Thoracic aorta (tissue), 2 donors: ENCODE measurements at places on chromosomes 13 and 19.

DNA sequence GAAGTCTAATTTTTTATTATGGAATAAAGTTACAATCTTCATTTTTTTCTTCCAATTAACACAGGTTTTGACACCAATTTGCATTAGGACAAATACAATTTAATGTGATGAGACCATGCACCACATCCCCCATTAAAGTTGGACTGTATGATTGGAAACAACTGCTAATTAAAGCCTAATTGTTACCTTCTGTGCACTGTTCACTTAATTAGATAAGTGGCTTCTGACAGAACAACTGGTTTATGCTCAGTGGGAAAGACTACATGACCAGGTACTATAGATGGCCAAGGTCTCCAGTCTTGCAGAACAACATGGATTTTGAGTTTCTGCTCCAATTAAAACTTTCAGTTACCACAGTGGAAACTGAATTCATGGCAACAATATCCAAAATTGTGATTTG lies 198.1 kb downstream of the FGF14 start:
- DNase-seq = no peak

DNA sequence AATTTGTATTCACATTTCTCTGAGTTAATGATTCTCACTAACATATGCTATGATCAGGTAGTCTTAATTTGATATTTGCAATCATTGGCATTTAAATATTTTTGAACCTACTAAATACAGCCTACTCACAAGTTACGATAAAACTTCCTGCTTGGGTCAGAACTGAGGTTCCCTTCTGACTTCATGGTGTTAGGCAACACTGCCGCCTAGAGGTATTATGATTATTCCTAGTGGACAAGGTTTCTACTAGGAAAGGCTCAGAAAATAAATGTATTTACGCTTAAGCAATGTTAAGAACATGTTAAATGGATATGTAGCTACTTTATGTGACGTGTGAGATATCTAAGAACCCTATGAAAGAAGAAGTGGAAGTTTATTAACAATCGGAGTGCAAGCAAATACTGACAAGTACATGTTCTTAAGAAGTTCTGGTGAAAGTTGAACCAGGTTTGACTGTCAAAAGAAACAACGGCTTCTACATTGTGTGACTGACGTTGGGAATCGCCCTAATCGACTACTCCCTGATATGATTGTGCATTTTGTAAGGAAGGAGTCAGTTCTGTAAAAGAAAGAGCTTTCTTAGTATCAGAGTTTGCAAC lies 1395.8 kb downstream of the SLITRK5 start:
- DNase-seq = no peak

GRCh38 chr19:41027273-41027967 lies 36.3 kb downstream of the CYP2B6 start:
- no peak for DNase-seq

DNA sequence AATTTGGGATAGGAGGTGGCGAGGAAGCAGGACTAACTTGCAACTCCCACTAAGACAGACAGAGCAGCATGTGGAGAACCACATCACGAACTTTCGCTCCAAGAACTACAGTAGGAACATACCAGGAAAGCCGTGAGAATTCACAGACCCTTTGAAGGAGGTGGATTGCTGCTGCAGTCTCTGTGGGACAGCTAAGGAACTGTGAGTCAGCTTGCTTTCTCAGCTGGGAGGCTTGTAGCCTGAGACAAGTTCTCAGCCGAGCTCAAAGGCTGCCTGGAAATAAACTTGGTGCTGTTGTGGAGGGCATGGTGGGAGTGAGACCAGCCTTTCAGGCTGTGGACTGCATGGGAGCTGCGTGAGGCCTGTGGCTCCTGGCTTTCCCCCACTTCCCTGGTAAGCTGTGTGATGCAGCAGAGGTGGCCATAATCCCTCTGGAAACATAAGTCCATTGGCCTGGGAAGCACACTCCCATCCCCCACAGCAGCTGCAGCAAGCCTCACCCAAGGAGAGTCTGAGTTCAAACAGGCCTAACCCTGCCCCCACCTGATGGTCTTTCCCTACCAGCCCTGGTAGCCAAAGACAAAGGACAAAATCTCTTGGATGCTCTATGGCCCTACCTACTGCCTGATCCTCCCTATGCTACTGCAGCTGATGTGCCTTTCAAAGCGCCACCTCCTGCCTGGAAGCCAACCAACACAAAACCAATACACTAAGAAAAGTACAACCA lies 441.1 kb upstream of the HTR2A start:
- DNase-seq = no peak

DNA sequence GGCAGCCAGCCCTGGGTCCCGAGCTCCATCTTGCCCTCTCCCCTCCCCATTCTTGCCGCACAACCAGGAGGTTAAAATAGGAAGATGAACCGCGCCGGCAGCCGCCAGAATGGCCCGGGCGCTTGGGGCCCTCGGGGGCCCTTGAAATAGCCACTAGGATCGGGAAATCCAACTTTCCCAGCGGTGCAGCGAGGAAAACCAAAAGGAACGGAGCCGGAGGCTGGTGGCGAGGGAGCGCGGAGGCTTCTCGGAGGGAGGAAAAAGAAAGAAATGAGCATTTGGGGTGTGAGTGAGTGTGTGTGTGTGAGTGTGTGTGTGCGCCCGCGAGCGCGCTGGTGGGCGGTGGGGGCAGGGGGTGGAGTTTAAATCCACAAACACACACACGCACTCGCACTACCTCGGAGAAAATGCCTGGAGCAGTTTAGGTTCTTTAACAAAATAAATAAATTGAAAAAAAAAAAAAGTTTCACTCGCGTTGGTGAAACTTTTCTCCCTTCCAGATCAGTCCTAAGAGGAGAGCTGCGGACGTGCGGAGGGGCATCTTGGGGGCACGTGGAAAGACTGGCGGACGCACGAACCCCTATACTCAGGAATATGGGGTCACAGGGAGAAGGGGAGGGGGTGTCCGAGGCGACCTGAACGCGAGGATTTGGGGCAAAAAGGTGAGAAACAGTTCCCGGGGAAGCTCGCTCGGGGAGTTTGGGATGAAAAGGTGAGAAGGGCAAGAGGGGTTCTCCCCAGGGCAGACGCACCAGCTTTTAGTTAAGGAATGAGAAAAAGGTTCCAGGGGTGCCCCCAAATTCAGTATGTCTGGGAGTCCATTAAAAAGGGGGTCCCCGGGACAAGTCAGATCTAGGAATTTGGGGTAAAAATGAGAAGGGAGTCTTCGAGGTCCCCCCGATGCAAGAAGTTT lies 1.3 kb downstream of the RFX2 start:
- peak; percentile 53 for DNase-seq

DNA sequence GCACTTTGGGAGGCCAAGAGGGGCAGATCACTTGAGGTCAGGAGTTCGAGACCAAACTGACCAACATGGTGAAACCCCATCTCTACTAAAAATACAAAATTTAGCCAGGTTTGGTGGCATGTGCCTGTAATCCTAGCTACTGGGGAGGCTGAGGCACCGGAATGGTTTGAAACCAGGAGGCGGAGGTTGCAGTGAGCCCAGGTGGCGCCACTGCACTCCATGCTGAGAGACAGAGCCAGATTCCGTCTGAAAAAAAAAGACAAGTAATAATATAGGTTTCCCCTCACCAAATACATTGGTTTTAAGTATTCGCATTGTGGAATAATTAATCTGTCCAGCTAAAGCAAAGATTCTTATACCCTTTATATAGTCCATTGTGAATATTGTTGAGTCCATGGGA lies 1544.6 kb downstream of the OLFM4 start:
- no peak for DNase-seq

GRCh38 chr19:35860436-35860817 lies 3.7 kb downstream of the KIRREL2 start:
- DNase-seq = no peak

- no peak for DNase-seq
Observed at GRCh38 chr13:36157480-36157879, 26.3 kb upstream of the DCLK1 start.

- no peak for DNase-seq
Observed at GRCh38 chr19:3986260-3987041, 1.2 kb upstream of the EEF2 start.

GRCh38 chr13:113765564-113765910 lies 6.5 kb downstream of the TMEM255B start:
- no peak for DNase-seq

DNA sequence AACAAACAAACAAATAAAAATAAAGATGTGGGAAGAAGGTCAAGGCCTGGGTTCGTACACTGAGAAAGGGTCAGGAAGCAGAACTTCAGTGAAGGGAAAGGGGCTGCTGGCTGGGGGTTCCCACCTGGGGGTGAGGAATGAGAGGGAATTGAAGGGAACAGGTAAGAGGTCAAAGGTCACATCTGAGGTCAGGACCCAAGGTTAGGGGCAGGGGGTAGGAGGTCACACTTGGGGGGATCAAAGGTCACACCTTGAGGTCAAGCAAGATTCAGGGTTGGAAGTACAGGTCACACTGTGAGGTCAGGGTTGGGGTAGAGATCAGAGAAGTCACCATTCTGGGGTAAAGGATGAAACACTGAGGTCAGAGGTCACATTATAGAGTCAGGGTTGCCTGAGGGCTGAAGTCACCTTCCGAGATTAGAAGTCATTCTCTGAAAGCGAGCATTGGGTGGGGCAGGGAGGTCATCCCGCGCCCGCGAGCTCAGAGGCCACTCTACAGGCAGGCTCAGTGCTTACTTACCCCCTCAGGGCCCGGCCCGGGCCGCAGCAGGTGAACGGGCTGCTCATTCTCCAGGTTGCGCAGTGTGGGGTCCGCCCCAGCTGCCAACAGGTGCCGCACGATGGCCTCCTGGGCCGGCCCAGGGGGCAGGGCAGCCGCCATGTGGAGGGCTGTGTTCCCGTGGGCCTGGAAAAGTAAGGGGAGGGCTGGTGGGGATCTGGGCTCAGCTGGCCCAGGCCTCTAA lies 10.8 kb downstream of the NFKBID start:
- no peak for DNase-seq

- no peak for DNase-seq
Observed at GRCh38 chr13:99072356-99072755, 94.5 kb upstream of the DOCK9 start.

DNA sequence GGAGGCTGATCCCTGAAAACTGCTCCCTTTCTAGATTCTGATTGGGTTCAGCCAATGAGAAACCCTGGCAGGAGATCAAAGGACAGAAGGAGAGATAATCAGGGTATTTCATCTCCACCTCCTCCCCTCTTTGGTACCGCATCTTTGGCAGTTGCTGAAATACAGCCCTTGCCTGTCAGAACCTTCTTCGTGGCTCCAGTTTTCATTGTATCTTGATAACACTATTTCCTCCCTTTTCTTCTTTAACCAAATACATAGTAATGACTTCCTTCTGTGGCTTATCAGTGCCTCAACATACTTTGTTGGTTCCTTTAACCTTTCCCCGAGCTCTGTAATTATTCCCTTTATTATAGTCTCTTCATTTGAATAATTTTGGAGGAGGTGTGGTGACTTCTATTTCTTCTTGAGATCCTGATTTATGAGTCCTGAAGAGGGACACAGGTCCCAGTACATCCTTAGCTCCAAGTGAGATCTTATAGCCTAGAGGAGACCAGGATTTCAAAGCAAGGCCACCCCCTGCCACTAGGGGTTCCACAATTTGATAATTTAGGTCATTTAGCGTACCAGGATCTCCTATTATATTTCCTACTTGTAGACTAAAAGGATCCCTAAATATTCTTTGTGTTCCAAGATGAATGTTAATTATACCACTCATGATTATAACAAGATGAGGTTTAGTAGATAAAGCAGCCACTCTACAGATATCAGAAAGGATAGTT lies 98.0 kb downstream of the EDNRB start:
- no peak for DNase-seq

- no peak for DNase-seq
Observed at GRCh38 chr13:43730642-43731041, 56.1 kb downstream of the ENOX1 start.

GRCh38 chr19:2788237-2788636 lies 2.9 kb downstream of the THOP1 start:
- DNase-seq = no peak

GRCh38 chr19:50233308-50233910 lies 30.0 kb downstream of the MYH14 start:
- DNase-seq = no peak

DNA sequence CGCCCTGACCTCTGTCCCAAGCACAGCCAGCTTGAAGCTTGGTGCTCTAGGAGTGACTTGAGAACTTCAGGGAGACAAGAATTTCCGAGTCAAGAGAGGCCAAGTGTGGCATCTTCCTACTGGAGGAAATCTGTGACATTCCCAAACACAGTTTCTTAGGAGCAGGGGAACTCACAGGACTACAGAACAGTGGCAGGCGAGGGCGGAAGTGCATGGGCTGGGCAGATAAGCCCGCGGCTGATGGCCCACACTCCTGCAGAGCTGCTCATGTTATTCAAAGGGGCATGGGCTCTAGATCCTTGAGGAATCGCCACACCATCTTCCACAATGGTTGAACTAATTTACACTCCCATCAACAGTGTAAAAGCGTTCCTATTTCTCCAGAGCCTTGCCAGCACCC lies 168.8 kb downstream of the KATNAL1 start:
- no peak for DNase-seq

DNA sequence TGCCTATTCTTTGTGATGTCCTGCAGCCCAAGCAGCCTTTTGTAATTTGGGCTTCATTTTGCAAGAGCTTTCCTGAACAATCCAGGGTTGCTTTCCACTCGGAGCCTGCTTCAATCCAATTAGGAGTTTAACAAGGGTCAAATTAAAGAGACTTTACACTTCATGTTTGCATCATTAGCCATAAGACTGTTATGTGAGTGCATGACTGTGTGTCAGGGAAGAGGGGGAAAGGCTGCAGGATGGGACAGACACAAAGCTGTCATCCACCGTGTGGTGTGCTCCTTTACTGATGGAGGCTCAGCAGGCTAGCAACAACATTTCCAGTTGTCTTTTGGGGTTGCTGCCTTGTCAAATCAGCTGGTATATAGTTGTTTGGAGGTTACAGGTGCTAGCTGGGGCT lies 23.7 kb upstream of the MAB21L1 start:
- DNase-seq = no peak
